ENCODE measurements at places on chromosomes 6 and 20.

GRCh38 chr6:129901910-129902309 is 40.8 kb upstream of the TMEM244 start:
- DNase-seq = no peak

DNA sequence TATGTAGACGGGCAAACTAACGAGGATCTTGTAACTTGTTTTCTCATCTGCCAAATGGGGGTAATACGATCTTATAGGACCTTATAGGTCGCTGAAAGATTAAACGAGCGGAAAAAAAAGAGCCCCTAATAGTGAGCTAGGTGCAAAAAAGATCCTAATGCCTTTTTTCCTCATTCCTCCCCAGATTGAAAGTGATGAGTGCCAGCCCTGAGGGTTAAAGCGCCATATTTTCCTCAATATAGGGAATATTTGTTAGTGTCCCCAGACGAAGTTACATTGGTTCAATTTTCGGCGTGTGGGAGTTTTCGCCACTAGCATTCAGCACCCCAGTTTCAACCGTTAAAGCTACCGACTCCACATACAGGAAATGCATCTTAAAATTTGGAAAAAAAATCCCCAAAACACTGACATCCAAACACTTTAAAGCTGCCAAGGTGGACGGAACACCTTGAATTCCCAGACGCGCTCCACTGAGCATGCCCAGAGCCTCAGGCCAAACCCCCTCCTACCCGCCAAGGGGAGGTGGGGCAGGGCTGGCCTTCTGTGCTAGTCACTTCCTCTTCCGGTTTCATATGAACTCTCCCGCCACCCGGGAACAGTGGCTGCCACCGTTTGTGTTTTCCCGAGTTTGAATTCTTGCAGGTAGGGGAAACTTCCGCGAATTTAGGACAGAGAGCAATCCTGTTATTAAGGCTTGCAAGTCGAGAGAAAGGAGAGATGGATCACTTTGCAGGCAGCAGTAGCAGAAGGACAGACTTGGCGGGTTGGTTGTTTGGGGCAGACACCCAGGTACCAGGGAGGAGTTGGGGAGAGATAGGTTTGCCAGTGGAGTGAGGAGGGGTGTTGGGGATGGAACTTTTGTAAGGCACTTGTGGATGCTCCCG is at the start of gene PRIM2:
Gene PRIM2, plus strand, starts transcription at position 571 of the 884 bp plus-strand sequence. CDS start 816 bp downstream, outside the sequence.
- peak; percentile 76 for DNase-seq

GRCh38 chr6:166236596-166236995 is 68.9 kb upstream of the TBXT start:
- no peak for DNase-seq

DNA sequence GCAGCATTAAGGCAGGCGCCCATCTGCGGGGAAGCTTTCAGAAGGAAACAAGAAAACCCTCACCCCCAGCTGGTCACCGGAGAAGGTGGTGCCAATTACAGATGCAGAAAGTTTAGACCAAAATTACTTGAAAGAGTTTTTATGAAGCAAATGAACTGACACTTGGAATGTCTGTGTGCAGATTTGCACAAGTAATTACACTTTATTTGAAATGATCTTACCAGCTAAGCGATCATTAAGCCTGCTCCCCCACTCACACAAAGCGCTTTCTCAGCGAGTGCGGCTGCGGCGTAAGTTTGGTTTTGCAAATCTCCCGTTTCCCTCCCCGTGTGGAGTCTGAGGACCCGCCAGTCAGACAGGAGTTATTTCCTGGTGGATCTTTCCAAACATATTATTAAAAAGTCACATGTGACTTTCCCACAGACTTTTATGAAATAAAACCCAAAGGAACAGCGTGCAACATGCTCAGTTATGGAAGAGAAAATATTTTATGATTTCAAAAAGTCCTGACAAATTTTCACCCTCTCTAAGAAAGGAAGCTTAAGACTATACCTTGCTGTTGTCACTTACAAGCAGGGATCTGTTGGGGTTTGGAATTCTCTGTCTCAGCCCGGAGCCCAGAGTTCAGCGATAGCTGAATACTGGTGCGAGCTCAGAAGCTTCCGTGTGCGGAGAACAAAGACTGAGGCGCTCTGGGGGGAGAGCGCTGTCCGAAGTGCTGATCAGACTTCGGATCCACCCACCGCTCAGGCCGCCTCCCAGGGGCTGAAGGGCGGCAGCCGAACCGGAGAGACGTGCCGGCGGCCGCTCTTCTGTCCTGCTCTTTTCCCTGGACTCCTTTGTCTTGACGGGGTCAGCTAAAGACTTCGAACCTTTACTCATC is 2.7 kb upstream of the MYT1 start:
- DNase-seq = peak; percentile 37

DNA sequence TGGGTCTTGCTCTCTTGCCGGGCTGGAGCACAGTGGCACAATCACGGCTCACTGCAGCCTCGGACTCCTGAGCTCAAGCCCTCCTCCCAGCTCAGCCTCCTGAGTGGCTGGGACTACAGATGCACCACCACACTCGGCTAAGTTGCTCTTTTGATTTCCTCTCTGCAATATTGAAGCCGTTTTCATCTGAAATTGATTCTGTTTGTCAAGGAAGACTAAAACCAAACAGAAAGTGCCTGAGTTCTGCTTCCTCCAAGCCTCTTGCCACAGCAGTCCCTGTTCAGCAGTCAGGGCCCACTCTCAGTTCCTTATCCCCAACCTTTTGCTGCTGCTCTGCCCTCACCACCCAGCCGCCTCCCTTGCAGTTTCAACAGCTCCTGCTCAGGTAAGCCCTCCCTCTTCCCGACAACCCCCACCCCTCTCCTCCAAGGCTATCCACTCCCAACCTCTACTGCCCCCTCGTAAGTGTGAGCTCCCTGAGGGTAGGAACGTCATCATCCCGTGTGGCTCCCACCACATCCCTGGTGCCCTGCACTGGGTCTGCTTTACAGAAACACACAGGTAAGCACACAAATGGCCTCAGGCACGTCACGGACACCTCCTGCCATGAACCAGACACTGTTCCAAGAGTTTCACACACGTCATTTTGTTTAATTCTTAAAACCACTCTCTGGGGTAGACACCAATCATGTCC is 70.7 kb upstream of the TAB2 start:
- no peak for DNase-seq

DNA sequence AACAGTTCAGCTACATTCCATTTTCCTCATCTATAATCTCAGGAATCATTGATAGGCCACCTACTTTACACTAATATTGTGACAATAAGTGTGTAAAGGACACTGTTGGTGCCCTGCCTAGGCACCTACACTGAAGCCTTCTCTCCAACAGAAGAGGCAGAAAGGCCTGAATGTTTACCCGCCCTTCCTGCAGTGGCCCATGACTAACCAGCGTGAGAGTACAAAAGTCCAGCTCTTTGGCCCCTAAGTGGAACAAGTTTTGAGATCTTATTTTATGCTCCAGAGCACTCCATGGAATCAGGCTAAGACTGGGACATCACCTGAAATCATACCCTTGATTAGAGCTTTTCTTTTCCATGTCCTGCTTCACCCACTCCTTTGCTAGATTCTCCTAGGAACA is 359.7 kb downstream of the ARHGAP18 start:
- no peak for DNase-seq

- no peak for DNase-seq
These were observed 882.8 kb downstream of the TBC1D32 start for GRCh38 chr6:120451508-120451907.

- DNase-seq = no peak
These were observed 3.9 kb downstream of the CCN2 start for GRCh38 chr6:131946992-131947955.

DNA sequence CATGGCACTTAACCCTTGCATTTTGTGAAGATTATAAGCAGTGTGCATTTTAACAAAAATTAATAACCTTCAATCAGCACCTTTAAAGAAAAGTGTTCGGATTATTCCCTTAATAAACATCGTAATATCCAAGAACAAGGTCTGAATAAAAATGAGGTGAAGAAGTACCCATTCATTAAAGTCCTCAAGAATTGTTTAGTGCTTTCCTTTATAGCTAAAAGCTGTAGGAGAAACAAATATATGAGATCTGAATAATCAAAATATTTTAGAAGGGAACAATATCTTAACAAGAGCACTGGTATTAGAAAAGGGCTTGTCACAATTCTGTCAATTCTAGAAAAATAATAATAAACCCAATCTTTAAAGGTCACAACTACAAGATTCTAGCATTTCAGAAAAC is 167.7 kb upstream of the SUPT3H start:
- no peak for DNase-seq

DNA sequence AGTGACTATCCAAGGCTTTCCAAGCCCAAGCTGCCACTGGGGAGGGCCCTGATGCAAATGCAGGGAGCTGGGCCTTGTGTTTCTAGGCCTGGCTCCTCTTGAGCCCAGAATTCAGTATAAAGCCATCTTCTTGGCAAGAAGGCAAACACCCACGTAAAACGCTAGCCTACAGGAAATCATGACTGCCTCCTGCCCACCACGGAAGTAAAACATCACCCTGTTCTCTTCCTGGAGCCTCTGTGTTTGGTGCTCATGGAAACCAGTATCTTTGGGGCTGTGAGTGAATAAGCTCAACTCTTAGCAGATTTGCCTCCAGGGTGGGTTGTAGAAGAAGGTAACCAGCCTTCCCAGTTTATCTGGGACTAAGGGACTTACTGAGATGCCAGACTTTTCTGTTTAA is 271.0 kb downstream of the ZNF217 start:
- no peak for DNase-seq

- no peak for DNase-seq
These were observed 15.7 kb upstream of the PARD6B start for GRCh38 chr20:50715694-50716093.

DNA sequence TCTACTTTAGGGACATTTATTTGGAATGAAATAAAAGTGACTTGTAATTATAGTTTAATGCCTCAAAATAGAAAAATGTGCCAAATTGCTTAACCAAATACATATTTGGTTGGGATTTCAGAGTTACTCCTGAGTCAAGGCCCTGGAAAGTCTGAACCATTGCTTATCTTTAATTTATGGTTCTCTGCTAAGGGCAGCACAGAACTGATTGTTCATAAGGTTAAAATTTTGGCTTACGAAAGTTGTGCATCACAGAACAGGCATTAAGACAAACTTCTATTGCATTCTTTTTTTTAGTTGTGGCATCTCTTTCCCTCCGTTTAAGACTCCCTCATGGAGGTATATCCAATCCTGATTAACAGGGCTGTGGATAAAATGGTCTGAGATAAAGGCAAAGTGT is 92.2 kb upstream of the TENT5A start:
- no peak for DNase-seq

DNA sequence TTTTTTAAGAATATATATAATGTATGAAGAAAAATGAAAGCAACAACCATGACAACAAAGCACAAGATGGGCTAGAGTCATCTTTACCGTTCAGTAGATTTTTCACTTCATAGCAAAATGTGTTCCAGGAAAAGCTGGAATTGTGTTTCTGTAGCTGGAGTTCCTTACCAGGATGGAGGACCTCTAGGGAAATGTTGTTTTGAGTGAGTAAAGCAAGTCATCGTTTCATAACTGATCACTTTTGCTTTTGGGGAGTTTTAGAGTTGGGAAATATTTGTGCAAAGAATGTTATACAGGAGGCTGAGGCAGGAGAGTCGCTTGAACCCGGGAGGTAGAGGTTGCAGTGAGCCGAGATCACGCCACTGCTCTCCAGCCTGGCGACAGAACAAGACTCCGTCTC is 151.6 kb downstream of the SASH1 start:
- no peak for DNase-seq

GRCh38 chr6:34120953-34121675 is 24.8 kb downstream of the GRM4 start:
- DNase-seq = no peak

- DNase-seq = no peak
These were observed 449.7 kb upstream of the SULF2 start for GRCh38 chr20:48234951-48235350.

DNA sequence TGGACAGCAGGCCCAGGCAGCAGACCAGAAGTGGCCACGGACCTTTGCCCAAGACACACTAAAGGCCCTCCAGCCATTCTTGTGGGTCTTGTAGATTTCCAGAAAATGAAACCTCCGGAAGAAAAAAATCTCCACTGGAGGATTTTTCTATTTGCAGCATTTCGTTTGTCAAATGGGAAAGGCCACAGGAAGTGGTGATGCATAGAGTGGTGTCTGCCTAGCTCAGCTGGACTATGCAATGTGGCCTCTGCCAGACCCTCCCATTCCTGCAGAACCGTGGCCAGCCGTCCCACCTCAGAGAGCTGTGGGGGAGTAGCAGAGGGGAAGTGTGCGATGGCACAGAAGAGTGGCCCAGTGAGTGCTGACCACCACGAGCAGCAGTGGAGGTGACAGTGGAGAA is 24.0 kb upstream of the INSM1 start:
- no peak for DNase-seq

DNA sequence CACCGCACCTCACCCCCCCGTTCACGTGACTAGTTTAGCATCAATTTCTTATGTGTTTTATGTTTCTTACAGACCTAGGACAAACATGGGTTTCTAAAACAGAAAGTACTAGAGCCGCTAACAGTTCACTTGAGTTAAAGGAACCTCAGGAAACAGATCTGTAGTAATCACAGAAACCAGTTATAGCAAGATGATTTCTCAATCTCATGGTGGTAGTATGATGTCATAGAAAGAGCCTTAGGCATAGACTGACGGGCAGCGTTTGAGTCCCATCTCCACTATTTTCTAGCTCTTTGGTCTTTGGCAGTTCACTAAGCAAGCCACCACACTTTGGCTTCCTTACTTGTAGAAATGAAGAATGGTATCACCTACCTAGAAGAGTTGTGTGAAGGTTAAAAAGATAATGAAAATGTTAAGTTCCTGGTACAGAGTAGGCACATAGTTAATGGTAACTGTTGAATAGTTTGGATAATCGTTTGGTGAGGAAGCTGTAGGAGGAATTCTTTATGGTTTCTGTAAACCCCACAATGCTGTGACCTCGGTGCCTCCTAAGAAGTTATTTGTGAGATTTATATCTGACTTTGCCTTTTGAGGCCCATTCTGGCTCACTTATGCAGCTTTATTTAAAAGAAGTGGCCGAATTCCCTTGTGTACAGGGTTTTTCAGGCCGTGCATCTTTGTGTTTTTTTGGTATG is 21.3 kb downstream of the CTNNBL1 start:
- DNase-seq = no peak

- DNase-seq = no peak
These were observed 25.7 kb upstream of the TUBB2A start for GRCh38 chr6:3183066-3183465.

- DNase-seq = no peak
These were observed 60.1 kb downstream of the ZNF217 start for GRCh38 chr20:53533500-53533899.

DNA sequence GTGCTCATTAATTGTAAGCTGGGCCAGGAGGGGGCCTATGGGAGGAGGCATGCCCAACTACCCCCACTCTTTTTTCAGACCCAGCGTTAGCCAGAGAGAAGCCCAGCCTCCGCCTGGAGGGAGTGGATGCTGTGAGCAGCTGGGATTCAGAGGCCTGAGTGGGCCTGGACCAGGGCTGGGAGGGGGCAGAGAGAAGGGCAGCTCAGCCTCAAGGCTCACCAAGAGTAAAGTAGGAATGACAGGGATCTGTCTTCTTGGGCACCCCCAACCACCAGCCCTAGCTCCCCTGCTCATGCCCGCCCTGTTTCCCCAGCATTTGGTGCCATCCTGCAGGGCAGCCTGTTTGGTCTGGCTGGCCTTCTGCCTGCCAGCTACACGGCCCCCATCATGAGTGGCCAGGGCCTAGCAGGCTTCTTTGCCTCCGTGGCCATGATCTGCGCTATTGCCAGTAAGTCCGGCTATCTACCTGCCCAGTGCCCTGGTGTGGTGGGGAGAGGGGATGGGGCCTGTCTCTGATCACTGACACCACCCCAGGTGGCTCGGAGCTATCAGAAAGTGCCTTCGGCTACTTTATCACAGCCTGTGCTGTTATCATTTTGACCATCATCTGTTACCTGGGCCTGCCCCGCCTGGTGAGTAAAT is 6.8 kb downstream of the SLC29A1 start:
- no peak for DNase-seq
